Activated T-cell treated with anti-CD3 and anti-CD28 coated beads, Interleukin-2, amount 50 U/mL, for 4 hours (primary cell): ENCODE measurements at places on chromosomes 16 and 17. TPM values are rescaled to one million over a fixed set of nuclear protein-coding genes. Genes with fewer than 3 reads are reported as not detected.

DNA sequence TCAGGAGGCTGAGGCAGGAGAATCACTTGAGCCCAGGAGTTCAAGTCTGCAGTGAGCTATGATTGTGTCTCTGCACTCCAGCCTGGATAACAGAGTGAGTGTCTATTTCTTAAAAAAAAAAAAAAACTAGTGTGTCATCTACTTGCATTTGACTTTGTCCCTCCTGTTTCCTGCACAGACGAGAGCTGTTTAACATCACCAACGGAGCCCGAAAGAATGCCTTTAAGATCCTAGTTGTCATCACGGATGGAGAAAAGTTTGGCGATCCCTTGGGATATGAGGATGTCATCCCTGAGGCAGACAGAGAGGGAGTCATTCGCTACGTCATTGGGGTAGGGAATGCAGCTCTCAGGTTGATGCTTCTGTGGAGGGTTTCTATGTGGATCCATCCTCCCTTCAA lies 13.4 kb downstream of the ITGAM start:
- no peak for DNase-seq

- no peak for DNase-seq
Observed at GRCh38 chr16:9650284-9650683, 531.9 kb downstream of the GRIN2A start.

DNA sequence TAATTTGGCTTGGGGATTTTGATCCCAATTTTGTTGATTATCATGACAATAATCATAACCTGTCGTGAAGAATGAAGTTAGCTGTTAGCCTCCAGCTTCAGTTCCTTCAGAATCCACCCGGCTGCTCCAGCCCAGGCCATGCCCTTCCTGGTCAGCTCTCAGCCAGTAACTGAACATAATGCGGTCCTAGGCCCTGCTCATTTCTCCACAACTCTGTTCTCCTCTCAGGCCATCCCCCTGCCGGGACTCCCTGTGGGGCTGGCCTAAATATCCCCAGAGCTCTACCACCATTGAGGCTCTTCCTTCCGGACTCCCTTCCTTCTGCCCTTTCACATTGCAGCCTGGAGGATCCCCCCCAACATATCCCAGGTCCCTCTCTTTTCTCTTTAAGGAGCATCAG lies 833.4 kb upstream of the GOT2 start:
- no peak for DNase-seq

GRCh38 chr16:49531425-49531824 lies 157.8 kb downstream of the C16orf78 start:
- no peak for DNase-seq

GRCh38 chr16:85004587-85005205 lies 6.6 kb downstream of the ZDHHC7 start:
- DNase-seq: no peak

DNA sequence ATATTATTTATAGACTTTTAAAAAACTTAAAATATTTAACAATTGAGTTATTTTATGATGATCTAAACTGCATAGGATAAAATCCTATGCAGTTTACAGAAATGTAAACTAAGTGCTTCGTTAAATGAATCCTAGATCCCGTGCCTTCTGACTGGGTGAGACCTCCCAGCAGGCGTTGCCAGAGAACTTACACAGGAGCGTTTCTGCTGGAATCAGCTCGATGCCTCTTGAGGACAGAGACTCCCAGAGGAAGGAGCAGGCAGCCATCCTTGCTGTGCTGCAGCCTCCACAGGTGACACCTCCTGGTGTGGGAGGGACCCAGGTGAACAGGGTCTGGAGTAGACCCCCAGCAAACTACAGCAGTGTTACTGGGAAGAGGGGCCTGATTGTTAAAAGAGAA lies 160.4 kb downstream of the WWOX start:
- no peak for DNase-seq

GRCh38 chr17:57135789-57136291 lies 50.8 kb downstream of the AKAP1 start:
- DNase-seq: no peak

The ENPP7 gene
- total RNA-seq: not detected

DNA sequence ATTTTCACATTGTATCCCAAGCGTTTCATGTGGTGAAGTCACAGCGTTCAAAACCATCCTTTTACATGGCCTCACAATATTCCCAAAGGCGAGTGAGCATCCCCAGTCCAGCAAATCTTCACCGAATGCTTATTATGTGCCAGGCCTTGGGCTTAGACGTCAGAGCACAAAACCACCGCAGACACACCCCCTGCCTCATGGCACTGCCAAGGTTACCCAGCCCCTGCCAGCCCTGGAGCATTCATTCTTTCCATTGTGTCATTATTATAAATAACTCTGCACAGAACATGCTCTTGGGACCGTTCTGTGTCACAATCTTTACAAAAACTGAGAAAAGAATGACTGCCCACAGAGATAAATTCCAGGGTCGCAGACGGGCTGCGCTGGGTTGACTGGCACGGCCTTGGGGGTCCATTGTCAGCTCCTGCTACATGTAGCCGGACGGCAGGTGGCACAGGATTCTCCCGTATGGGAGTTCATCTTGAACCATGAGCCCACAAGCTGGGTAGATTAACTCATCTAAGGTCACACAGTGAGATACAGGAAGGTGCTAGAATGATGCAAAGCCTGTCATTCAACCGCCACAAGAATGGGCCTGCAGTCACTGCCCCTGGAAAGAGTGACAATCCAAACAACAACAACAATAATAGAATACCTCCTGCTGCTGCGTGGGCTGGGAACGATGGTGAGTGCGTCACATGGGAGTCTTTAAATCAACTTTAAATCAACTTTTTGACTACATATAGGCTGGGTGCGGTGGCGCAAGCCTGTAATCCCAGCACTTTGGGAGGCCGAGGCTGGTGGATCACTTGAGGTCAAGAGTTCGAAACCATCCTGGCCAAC lies 4.5 kb upstream of the NECAB2 start:
- no peak for DNase-seq

- no peak for DNase-seq
Observed at GRCh38 chr16:52350031-52350642, 196.8 kb downstream of the TOX3 start.

The SHBG gene
- not detected for total RNA-seq

DNA sequence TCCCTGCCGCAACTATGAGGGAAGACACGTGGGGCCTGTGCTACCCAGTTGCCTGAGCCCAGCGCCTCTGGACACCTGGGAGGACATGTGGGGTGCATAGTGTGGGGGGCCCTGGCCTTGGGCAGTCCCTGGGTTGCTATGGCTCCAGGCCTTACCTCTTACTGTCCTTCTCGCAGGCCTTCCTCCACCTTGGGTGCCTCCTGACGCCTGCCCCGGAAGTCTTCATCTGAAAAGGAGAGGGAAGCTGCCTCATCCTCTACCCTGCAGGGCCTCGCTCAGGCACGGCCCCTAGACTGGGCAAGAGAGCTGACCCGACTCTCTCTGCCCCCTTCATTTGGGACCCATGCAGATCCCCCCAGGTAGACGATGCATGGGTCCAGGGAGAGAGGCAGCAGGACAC lies 16.5 kb upstream of the MRPS23 start:
- no peak for DNase-seq
